ENCODE measurements at places on chromosomes 5 and 9. TPM values are rescaled to one million over a fixed set of nuclear protein-coding genes. Genes with fewer than 3 reads are reported as not detected.

EFNA5 gene
- total RNA-seq = 0.84 TPM

ACTBL2 gene
- total RNA-seq = not detected

SVEP1 gene
- not detected for total RNA-seq

RNF183 gene
- not detected for total RNA-seq

ITGA2 gene
- 0.73 TPM for total RNA-seq

KIF4B gene
- total RNA-seq = not detected

PPP3R2 gene
- not detected for total RNA-seq

GRIN1 gene
- total RNA-seq = not detected

IL5 gene
- total RNA-seq = not detected

SREK1 gene
- total RNA-seq = 325 TPM

CTXN3 gene
- total RNA-seq = not detected

NNT gene
- total RNA-seq = 30.6 TPM

SLC22A4 gene
- total RNA-seq = 2.2 TPM

All from mononuclear cell (primary cell).